ENCODE measurements at places on chromosomes 3 and 15. TPM values are rescaled to one million over a fixed set of nuclear protein-coding genes. Genes with fewer than 3 reads are reported as not detected.

The SUSD5 gene
- total RNA-seq, result 1.4 TPM

The GCSAM gene
- total RNA-seq, result not detected

The GHRL gene
- not detected for total RNA-seq

The SNX4 gene
- total RNA-seq, result 29.4 TPM

The ACOX2 gene
- 0.41 TPM for total RNA-seq

The STAC gene
- 17.5 TPM for total RNA-seq

The TM4SF18 gene
- not detected for total RNA-seq

The CLRN1 gene
- not detected for total RNA-seq

The BMF gene
- 43.4 TPM for total RNA-seq

The SLC24A5 gene
- total RNA-seq, result not detected

DNA sequence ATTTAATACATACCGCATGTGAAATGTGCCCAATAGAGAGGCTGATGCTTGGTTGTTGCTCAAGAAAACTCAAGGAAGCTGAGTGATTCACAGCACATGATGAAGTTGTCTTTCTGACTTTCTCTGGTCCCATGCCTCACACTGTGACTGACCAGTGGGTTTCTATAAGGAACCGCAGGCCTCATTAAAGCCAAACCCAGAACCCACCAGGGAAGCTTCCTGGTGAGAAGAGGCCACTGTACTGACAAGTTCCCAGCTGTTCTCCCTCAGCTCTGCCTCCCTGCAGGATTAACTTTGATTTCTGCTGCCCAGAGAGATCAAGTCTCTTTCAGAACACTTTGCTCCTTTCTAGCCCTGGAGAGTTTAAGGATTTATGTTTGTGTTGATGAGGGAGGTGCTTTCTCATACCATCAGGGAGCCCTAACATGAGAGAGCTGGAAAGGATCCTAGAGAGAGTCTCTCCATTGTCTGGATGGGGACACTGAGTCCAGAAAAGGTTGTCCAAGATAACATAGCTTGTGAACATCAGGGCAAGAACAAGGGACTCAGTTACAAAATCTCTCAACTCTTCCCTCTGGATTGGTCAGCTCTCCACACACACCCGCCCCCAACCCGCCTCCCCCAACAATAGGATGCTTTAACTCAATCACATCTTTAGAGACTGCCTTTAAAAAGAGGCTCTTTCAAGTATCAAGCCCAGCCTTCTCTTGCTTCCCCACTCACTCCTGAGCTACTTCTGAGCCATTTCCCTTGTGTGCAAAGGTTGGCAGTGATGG lies 303.2 kb upstream of the TLE3 start:
- DNase-seq, result no peak

DNA sequence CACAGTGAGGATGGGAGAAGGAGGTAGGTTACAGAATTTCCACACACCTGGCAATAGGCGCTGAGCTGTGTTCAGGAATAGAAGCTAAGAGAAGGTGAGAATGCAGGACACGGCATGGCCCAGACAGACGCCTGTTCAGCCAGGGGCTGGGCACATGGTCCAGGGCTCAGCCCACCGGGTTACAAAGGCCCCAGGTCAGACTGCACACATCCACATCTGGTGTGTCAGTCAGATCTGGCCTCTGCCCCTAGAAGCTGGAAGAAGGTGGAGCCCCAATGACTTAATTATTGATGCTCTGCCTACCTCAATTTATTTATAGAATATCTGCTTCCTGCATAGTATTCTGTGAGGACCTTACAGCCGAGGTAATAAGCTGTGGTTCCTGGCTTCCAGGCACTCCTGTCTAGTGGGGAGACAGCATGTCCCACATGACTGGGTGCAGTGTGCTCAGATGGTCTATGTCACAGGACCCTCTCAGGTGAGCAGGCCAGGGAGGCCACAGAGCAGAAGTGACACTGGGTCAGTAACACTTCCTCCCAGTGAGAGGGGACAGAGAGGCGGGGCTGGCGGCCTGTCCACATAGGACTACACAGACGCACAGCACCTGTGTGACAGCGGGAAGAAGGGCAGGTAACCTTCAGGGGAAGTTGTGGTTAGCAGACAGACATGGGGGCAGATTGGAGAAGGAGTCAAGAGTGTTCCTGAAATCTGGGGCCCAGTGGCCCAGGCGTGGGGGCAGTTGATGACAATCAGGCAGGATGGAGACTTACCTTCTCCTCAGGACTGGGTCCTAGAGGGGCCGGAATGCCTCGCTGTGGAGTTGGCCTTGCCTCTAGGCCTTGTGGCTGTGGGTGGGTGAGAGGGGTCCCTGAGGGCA lies 38.6 kb upstream of the PLXNA1 start:
- no peak for DNase-seq

GRCh38 chr15:57503051-57503702 lies 88.5 kb upstream of the MYZAP start:
- no peak for DNase-seq

- DNase-seq, result peak; percentile 91
Observed at GRCh38 chr3:50316657-50317242, 5.8 kb downstream of the HYAL2 start.

- DNase-seq, result no peak
Observed at GRCh38 chr3:84567796-84568195, 391.0 kb upstream of the CADM2 start.

GRCh38 chr3:42024591-42025351 lies 62.9 kb upstream of the ULK4 start:
- no peak for DNase-seq

DNA sequence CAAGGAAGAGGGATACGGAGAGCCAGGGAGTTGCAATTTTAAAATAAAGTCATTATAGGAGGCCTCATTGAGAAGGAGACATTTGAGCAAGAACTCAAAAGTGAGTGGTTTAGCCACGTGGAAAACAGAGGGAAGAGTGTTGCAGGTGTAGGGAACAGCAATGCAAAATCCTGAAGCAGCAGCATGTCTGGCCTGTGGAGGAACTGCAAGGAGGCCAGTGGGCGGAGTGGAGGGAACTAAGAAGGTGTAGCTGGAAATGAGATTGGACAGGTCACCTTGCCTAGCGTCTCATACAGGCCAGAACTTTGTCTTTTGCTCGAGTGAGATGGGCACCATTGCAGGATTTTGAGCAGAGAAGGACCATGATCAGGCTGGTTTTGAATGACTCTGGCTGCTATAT lies 34.9 kb downstream of the SAXO2 start:
- DNase-seq, result no peak

- no peak for DNase-seq
Observed at GRCh38 chr3:127196466-127197299, 3.8 kb downstream of the PRR23E start.

DNA sequence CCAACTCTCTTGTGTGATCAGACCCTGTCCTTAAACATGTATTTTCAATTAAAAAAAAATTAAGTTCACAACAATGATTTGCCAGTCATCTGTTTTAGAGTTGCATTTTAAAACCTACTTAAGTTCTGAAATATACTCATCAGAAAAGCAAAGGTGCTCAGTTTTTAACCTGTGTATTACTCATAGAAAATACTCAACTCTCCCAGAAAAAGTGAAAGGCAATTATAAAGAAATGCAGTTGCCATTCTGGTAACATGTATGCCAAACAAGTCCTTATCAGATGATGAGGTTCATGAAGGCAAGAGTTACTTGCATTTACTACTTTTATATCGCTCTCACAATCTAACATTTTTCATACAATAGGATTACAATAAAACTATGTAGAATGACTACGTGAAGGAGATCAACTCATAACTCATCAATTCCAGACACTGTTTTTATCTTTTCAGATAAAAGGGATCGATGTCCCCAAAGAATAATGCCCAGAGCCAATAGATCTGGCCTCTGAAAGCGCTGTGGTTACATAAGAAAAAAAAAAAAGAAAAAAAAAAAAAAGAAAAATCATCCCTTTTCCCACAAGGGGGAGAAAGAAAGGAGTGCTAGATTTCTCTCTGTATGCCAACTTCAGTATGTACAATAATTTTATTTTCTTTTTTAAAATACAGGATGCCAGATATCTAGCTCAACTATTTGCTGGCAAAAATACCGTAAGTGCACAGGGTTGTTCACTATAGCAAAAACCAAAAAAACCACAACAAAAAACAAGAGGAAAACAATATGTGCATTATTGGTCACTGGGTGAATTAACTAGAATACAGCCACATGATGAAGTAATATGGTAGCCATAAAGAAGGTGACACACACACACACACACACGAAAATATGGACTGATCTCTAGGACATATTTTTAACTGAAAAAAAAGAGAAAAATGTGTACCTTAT lies 137.4 kb downstream of the NR1I2 start:
- no peak for DNase-seq

- no peak for DNase-seq
Observed at GRCh38 chr3:126341755-126342150, 15.5 kb downstream of the KLF15 start.

DNA sequence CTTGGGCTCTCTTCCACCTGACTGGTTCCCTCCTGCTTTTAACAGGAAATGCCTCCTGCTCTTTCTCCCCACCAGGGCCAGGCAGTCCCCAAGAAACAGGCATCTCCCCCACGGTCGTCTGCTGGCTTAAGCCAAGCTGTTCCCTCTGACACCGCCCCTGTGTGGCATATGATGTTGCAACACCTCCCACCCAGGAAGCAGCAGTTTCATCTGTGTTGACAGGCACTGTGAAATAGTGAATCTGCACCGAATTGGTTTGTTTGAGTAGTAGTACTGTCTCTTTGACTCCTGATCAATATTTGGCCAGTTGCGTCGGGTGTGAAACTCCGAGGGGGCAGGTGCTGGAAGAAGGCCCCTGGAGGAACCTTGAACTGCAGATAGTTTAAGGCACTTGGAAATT lies 188.8 kb downstream of the FEZF2 start:
- no peak for DNase-seq

- DNase-seq, result no peak
Observed at GRCh38 chr3:15703346-15703745, 94.4 kb downstream of the ANKRD28 start.

- DNase-seq, result no peak
Observed at GRCh38 chr3:99111235-99111634, 209.7 kb upstream of the DCBLD2 start.

DNA sequence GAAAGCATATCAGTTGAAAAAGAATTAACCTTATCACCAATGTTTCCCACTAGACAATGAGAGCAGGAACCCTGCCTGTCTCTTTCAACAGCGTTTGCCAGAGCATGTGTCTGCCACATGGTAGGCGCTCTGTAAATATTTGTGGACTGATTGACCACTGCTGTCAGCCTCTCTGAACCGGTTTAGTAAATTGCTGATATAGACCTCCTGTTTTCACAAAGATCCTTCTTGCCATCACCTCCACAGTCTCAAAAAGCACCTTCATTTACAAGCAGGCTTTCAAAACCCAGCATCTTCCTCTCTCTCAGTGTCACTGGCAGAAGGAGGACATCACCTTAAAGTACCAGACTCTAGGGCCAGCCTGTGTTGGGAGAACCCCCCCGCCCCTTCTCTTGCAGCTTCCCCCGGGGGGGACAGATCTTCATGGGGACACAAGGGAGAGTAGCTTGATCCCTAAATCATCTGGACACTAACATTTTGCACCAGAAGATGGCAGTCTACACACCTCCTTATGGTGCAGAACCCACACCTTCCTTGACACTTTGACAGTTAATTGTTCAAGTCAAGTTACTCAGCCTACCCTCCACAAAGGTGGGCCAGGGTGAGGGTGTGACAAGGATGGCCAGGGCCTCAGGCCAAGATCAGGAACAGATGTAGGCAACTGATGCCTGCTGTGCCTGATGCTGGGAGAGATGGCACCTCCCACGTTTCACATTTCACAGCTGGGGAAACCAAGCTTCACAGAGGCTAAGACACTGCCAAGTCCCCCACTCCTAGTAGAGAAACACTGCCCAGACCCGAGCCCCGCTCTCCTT lies 37.8 kb upstream of the USP3 start:
- DNase-seq, result no peak

DNA sequence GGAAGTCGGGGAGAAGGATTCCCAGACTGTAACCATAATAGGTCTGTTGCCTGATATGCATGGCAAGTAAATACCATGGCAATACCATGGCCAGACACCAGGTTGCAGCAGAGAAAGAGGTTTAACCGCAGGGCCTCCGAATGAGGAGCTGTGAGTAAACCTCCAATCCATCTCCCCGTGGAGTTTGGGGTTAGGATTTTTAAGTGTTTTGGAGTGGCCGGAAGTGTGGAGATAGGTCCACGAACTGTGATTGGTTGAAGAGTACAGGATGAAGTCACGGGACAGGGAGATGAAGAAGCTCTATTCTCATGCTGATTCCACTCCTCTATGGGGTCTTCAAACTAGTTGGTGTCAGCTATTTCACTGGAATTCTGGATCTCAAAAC lies 127.9 kb downstream of the ST8SIA2 start:
- DNase-seq, result no peak

DNA sequence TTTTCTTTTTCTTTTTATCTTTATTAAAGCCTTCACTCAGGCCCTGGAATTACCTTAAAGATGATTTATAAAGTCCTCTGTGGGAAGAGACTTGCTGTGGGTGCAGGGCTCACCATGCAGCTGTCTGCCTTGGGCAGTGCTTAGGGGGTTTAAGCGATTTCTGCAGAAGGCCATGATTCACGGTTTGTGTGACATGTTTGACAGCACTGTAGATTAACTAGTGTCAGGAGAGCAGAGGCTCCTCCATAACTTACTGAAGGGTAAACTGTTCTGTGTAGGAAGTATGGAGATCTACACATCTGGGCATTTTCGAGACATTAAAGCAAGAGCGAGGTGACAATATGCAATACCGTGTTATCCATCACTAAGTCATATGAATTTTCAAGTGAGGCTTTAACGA lies 137.7 kb downstream of the LRIG1 start:
- no peak for DNase-seq

GRCh38 chr3:185320949-185321348 lies 42.0 kb upstream of the MAP3K13 start:
- DNase-seq, result no peak

GRCh38 chr3:45564172-45564571 lies 30.4 kb upstream of the LIMD1 start:
- DNase-seq, result no peak

DNA sequence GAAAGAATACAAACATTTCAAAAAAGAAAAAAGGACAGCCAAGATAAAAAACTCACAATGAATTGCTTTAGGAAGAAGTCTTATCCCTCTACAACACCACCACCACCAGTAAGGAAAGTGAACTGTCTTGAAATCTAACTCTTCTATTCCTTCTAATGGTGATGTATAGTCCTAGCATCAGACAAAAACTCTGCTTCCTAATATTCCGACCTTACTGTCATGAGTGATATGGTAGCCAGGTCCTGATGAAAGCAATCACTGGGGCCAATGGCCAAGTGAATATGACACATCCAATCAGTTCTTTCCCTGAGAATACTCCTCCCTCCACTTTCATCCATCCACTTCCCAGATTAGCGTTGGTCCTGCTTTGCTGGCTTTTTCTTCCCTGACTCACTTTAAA lies 14.8 kb downstream of the GK5 start:
- DNase-seq, result no peak

GRCh38 chr15:74799856-74800558 lies 12.6 kb upstream of the LMAN1L start:
- DNase-seq, result no peak

- DNase-seq, result no peak
Observed at GRCh38 chr3:13121553-13122001, 48.3 kb upstream of the IQSEC1 start.

DNA sequence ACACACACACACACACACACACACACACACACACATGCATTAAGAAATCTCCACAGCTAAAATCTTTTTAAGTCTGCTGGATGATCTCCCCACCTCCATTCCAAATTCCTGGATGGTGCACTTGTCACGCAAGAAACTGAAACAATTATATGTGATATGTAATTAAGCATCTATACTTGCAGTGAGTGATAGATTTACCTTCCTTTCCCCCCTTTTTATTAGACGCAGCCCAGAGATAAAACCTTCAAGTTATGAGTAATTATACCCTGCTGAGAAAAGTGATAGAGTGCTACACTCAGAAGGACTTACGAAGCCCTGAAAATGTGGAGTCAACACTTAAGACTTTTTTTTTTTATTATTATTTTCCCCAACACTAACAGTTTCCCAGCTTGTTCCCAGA lies 255.2 kb downstream of the LSAMP start:
- no peak for DNase-seq

Measured in kidney epithelial cell (primary cell).